ENCODE measurements at places on chromosomes 5 and 9. TPM values are rescaled to one million over a fixed set of nuclear protein-coding genes. Genes with fewer than 3 reads are reported as not detected.

ZBTB26 gene
- total RNA-seq, result 5.5 TPM

- DNase-seq, result no peak
Observed at GRCh38 chr9:38256461-38256860, 136.0 kb upstream of the ALDH1B1 start.

DNA sequence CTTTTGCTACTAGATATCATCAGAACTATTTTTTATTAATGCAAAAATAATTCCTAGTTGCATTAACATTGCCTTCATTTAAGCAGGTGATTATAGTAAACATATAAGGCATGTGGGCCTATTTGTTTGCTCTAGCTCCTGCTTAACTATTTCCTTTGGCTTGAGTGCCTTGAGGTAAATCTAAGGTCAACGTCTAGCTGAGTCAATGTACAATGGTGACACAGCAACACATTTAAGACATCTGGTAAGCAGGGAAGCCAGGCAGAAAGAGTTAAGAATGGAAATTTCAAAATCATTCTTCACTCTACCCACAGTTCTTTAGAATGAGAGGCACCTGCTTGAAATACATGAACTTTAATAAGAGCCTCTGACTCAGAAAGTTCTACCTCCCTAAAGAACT, 111.9 kb upstream of the FST start:
- no peak for DNase-seq

GRCh38 chr5:56480705-56481427, 247.7 kb upstream of the ANKRD55 start:
- DNase-seq, result peak; percentile 44

GRCh38 chr5:133945568-133945967, 22.9 kb downstream of the C5orf15 start:
- no peak for DNase-seq

Measured in activated naive CD4-positive, alpha-beta T cell treated with anti-CD3 and anti-CD28 coated beads for 36 hours (primary cell).